Mammary epithelial cell (primary cell): ENCODE measurements at places on chromosomes 11 and 22. TPM values are rescaled to one million over a fixed set of nuclear protein-coding genes. Genes with fewer than 3 reads are reported as not detected.

GRCh38 chr11:65595543-65596281 lies at the start of gene KCNK7:
KCNK7 (minus strand) TSS chr11:65595800; CDS start chr11:65595772, 28 bp downstream.
- DNase-seq: no peak

GRCh38 chr11:17985517-17985916 lies 27.3 kb downstream of the SERGEF start:
- peak; percentile 85 for DNase-seq

GRCh38 chr11:78828676-78829075 lies 254.0 kb upstream of the NARS2 start:
- DNase-seq: no peak

DNA sequence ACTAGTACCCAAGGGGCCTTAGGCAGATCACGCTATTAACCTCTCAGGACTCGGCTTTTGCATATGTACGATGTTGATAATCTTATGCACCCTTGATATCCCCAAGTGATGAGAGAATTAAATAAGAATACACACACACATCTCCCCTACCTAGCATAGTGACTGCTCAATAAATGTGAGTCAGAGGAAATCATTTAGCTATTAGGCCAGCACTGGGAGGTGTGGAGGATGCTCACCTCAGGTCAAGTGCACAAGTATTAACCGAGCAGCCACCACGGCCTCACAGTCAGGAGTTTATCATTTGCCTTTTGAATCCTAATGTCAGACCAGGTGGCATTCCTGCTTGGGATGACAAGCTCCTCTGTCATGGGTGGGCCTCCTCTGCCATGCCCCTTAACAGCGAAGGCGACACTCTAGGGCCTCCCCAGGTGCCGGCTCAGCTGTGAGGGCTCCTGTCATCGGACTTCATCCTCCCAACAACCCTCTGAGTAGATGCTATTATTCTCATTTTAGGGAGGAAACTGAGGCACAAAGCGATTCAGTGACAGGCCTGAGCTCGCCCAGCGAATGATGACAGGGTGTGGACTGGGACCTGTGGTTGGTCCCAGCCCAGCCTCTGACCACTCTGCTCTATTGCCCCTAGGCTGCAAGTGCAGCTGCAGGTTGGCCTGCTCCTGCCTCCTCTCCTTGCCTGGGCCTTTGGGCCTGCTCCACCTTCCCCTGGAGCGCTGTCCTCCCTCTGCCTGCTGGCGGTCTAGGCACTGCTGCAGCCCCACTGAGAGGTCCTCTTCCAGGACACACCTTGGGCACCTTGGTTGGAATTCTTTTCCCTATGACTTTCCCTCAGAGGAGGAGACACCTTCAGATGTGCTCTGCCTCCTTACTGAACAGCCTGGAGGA lies 5.0 kb upstream of the SOX10 start:
- no peak for DNase-seq

The WEE1 gene
- 49.8 TPM for total RNA-seq

The HBE1 gene
- total RNA-seq: not detected

The HPS4 gene
- 38.3 TPM for total RNA-seq
